Brain pericyte (primary cell): ENCODE measurements at places on chromosomes 2 and 18.

- no peak for DNase-seq
These were observed 25.6 kb downstream of the IKZF2 start for GRCh38 chr2:213125646-213126347.

DNA sequence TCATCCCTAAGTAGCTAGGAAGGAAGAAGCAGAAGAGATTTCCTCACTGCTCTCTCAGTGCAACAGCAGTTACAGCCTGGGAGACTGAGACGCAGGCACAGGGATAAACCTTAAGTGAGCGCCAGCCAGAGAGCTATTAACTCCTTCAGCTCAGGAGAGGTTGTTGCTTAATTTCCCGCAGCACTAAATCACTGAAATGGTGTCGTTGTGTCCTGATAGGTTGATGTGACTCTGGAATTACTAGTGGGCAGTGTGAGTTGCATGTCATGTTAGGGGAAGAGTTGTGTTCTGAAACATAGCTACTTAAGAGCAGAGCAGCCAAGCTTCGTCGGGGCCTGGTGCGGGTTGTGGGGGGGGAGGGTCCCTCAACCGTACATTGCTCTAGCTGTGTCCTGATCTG lies 225.8 kb downstream of the NAPG start:
- DNase-seq, result no peak

GRCh38 chr2:8605351-8606065 lies 76.3 kb upstream of the ID2 start:
- peak; percentile 10 for DNase-seq

DNA sequence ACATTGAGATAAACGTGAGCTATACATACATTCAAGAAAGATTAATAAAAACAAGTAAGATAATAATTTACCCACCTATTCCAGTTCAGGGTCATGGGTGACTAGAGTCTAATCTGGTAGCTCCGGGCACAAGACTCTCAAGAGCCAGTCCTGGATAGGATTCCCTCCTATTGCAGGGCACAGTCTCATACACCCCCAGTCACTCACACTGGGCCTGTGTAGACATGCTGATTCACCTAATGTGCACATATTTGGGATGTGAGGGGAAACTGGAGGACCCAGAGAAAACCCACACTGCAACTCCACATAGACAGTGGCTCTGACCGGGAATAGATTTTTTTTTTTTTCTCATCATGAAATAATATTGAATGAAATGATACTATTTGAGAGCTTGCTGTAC lies 81.5 kb upstream of the THUMPD2 start:
- DNase-seq, result no peak

DNA sequence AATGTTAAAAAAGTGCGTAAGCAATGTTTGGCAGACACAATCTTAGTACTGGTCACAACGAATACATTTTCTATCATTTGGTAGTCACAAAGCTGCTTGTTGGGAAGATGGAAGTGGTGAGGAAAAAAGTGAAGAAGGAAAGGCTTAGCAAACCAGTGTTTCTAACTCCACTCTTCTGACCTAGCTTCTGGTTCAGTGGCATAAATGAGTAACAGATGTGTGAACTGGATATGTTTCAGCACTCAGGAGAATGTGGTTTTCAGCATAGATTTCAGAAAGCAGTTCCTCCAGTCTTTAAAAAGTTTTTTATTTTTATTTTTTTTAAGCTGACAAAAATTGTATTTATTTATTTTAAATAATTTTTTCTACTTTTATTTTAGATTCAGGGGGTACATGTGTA lies 357.1 kb downstream of the CPS1 start:
- no peak for DNase-seq
